ENCODE measurements at places on chromosomes 7 and 10. TPM values are rescaled to one million over a fixed set of nuclear protein-coding genes. Genes with fewer than 3 reads are reported as not detected.

- no peak overlapping the region for H3K27ac ChIP-seq
- no peaks in the 10 kb centered on the region for H3K27me3 ChIP-seq
These were observed 9.2 kb downstream of the AGR2 start for GRCh38 chr7:16795624-16796023.

- H3K27ac ChIP-seq: no peak overlapping the region
- H3K4me3 ChIP-seq: no peak overlapping the region
- peak; percentile 28 for DNase-seq
- H3K27me3 ChIP-seq: no peaks in the 10 kb centered on the region
- peaks cover 19% of the 10 kb centered on the region for H3K36me3 ChIP-seq
- H3K4me1 ChIP-seq: no peaks in the 10 kb centered on the region
These were observed 17.3 kb downstream of the DAGLB start for GRCh38 chr7:6430271-6430940.

GRCh38 chr7:151314401-151314800 is 27.2 kb upstream of the NUB1 start:
- no peak overlapping the region for H3K27ac ChIP-seq
- H3K4me3 ChIP-seq: no peak overlapping the region
- H3K27me3 ChIP-seq: no peaks in the 10 kb centered on the region
- H3K4me1 ChIP-seq: no peaks in the 10 kb centered on the region

DNA sequence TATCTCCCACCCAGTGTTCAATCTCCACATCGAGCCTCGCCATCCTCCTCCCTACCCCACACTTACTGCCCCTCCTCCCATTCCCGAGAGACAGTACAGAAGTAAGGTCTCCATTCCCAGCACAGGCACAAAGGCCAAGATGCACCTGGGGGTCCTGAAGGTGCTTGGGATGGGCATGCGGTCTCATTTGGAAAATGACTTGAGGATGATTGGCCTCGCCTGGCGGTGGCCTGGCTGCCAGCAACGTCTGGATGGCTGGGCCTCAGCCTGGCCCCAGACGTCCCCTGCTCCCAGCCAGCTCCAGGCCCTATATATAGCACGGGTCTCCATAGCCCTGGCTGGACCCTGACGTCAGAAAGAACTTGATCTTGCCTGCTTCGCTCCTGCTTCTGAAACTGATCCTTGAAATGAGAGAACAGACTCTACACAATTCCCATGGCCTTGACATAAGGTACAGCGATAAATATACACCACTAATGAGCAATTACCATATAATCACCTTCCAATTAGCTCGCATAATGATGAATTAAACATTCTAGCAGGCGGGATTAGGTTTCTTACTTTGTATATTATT is 11.8 kb downstream of the EMX2 start:
- no peak overlapping the region for H3K27ac ChIP-seq
- H3K27me3 ChIP-seq: peaks cover 99% of the 10 kb centered on the region
- no peaks in the 10 kb centered on the region for H3K4me1 ChIP-seq
- no peak for DNase-seq
- H3K36me3 ChIP-seq: no peaks in the 10 kb centered on the region

DNA sequence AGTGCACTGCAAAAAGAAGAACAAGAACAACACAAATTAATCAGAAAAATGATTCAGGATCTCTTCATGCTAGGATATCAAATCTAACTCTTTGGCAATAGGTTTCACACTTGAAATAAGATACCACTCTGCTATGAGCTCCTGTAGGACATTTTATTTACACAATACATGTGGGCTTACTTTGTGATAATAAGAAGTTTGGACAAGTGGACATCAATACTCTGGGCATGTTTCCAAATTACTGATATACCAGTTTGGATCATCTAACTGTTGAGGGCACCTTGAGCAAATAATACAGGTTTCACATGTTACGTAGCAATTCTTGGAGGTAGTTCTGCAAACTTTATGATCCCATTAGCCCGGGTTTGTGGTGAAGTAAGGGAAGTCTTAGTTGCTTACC is 59.8 kb downstream of the CPVL start:
- no peaks in the 10 kb centered on the region for H3K27me3 ChIP-seq
- H3K4me1 ChIP-seq: peaks cover 6% of the 10 kb centered on the region
- DNase-seq: no peak
- H3K4me3 ChIP-seq: no peak overlapping the region
- no peaks in the 10 kb centered on the region for H3K36me3 ChIP-seq

DNA sequence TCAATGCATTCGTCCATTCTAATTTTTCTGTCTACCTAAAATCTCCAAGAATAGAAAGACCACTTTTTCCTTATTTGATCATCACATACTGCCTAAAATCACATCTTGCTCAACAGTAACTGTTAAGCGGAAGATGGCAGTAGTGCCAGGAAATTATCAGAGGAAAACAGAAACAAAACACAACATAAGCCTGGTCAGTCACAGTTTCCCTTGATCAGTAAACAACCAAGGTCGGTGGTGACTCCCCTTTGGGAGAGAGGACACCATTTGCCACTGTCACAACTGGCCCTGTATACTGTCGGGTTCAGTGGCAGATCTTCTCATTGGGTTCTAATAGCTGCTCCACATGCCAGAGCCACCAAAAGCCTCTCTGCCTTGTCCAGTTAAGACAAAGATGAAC is 106.6 kb downstream of the PLXNA4 start:
- H3K4me1 ChIP-seq: peaks cover 25% of the 10 kb centered on the region
- no peak overlapping the region for H3K4me3 ChIP-seq
- H3K27me3 ChIP-seq: no peaks in the 10 kb centered on the region

- H3K27me3 ChIP-seq: no peaks in the 10 kb centered on the region
- H3K4me3 ChIP-seq: no peak overlapping the region
- no peak overlapping the region for H3K27ac ChIP-seq
- H3K4me1 ChIP-seq: peaks cover 8% of the 10 kb centered on the region
These were observed 304.4 kb upstream of the LYZL1 start for GRCh38 chr10:28984431-28984830.

GRCh38 chr10:103111031-103111917 is 81.8 kb downstream of the NT5C2 start:
- peak overlapping the region; percentile 82 for H3K27ac ChIP-seq
- peaks cover 19% of the 10 kb centered on the region for H3K4me1 ChIP-seq
- H3K36me3 ChIP-seq: no peaks in the 10 kb centered on the region

- no peaks in the 10 kb centered on the region for H3K36me3 ChIP-seq
- no peak for DNase-seq
- peaks cover 7% of the 10 kb centered on the region for H3K4me1 ChIP-seq
- H3K4me3 ChIP-seq: peak overlapping the region; percentile 68
- no peak overlapping the region for H3K27ac ChIP-seq
- peaks cover 3% of the 10 kb centered on the region for H3K27me3 ChIP-seq
These were observed 1.7 kb downstream of the ADO start for GRCh38 chr10:62806251-62806650.

- H3K27ac ChIP-seq: no peak overlapping the region
- H3K4me3 ChIP-seq: peak overlapping the region; percentile 26
- H3K36me3 ChIP-seq: no peaks in the 10 kb centered on the region
These were observed 6.5 kb downstream of the SHH start for GRCh38 chr7:155805826-155806095.

- H3K27me3 ChIP-seq: no peaks in the 10 kb centered on the region
- no peak overlapping the region for H3K4me3 ChIP-seq
- peaks cover 6% of the 10 kb centered on the region for H3K4me1 ChIP-seq
- peaks cover 7% of the 10 kb centered on the region for H3K36me3 ChIP-seq
These were observed 82.2 kb downstream of the ZNRF2 start for GRCh38 chr7:30366606-30367005.

GRCh38 chr7:28419716-28420115 is 7.4 kb downstream of the CREB5 start:
- H3K4me1 ChIP-seq: no peaks in the 10 kb centered on the region
- no peaks in the 10 kb centered on the region for H3K27me3 ChIP-seq
- H3K36me3 ChIP-seq: no peaks in the 10 kb centered on the region
- no peak for DNase-seq

- DNase-seq: no peak
- no peak overlapping the region for H3K27ac ChIP-seq
- no peaks in the 10 kb centered on the region for H3K27me3 ChIP-seq
- no peak overlapping the region for H3K4me3 ChIP-seq
- H3K36me3 ChIP-seq: no peaks in the 10 kb centered on the region
These were observed 47.6 kb upstream of the MGMT start for GRCh38 chr10:129419397-129419796.

CPN1 gene
- total RNA-seq: not detected

LMBR1 gene
- total RNA-seq: 41.1 TPM

MUC12 gene
- total RNA-seq: 2.4 TPM

LRRD1 gene
- total RNA-seq: 0.51 TPM

FBXL13 gene
- 1.8 TPM for total RNA-seq

WNT16 gene
- not detected for total RNA-seq

COL1A2 gene
- 116 TPM for total RNA-seq

A1CF gene
- total RNA-seq: not detected

IGFBP1 gene
- not detected for total RNA-seq

C10orf95 gene
- total RNA-seq: not detected

IGF2BP3 gene
- 44.9 TPM for total RNA-seq
